ENCODE measurements at places on chromosomes 3 and 15.

DNA sequence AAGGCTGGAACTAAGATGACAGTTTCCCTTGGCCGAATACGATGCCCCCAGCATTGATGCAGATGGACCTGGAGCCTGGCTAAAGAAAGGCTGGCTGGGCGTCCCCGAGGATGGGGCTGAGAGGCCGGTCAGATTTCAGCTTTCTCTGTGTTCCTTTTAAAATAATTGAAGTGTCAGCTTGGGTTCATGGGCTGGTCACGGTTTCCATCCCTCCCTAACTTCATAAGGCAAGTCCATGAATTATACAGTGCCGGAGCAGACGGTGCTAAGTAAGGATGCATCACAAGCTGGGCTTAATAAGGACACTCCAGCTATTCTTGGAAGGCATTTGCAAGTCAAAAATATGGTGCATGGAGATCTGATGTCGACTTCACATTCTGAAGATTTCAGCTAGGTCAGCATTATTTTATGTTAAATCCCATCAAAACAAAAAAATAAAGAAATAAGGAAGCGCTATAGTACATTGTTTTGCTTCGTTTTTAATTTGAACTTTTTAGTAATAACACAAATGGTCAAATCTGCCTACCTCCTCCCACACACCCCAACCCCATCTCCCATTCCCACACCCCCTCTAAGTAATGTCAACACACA, 220.8 kb downstream of the RPLP1 start:
- DNase-seq: no peak

DNA sequence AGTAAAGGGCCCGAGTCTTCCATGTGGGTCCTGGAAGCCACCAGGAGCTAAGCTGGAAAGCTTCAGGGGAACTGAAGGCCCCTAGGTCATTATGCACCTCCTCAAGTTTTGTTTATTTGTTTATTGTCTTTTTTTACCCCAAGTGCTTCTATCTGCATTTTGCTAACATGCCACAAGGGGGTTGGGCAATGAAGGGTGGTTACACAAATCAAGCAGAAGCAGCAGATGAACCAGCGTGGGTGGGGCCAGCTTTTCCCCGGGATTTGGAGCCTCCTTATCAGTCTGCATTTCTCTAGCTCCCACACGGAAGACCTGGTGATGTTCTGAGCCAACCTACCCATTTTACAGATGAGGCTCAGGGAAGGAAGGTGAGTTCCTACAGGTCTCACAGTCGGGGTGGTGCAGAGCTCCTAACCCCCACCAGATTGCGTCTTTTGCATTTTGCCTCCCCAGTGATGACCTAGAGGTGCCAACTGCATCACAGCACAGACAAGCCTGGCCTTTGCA, 16.8 kb downstream of the TMC3 start:
- DNase-seq: no peak

GRCh38 chr15:38189671-38190295, 62.9 kb upstream of the SPRED1 start:
- no peak for DNase-seq

- DNase-seq: no peak
Measured at GRCh38 chr3:28188686-28189085, 52.7 kb upstream of the CMC1 start.

- no peak for DNase-seq
Measured at GRCh38 chr3:170941551-170941950, 33.1 kb upstream of the EIF5A2 start.

DNA sequence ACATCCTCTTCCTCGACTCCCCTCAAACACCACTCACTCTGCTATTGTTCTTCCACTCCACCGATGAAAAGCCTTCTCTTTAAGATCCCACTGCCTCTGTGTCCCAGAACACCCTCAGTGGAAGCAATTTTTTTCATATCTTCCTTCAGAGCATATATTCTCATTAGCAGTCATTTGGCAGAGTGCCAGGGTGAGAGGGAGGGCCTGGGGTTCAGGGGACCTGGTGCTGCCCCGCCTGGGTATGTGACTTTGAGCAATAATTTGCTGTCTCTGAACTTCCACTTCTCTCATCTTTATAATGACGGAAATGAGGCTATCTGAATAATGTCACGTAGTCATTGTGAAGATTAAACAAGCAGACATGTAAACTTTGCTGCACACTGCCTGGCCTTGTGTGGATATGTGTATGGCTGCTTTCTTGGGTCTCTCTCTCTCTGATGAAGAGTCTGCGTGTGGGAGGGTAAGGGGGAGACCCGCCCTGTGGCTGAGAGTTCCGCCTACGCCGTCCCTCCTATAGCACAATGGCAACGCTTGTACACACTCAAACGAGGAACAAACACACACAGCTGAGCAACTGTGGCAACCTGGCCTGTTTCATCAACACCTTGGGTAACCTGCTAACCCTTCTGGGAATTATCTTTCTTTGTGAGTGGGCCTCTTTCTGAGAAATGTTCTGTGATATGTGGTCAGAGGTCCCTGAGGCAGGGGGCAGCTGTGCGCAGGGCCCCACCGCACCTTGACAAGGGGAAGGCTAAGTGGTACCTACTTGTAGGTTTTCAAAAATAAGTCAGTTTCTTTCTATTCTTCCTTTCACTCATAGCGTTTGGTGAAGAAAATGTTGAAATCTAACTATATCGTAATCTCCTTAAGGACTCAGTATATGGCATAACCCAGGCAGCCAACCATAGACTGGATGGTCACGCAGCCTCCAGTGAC, 369.8 kb downstream of the SV2B start:
- no peak for DNase-seq

DNA sequence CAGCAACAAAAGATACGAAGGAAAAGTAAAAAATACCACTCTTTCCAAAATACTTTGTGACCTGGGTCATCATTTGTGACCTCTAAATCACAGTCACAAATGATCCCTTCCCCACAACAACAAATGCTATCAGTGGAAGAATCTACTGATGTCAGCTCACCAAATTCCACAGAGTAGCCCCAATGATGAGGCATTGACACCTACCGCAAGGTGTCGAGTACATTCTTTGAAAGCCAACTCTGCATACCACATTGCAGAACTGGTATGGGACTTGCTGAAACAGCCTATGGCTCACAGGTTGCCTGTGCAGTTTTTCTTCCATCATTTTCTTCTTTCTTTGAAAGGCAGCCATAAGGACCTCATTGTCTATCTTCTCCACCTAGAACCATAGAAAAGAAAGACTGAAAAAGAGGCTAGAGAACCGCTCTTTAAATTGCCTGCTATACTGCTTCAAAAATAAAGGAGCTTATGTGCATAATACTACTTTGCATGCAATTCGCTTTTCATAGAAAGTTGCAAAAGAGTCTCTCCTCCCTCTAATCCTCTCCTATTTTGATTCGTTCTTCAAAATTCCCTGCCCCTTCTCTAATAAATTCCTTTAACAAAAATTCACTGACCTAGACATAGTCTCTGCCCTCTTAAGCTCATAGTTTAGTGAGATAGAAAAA, 21.4 kb upstream of the KPNA1 start:
- DNase-seq: no peak

- DNase-seq: no peak
Measured at GRCh38 chr3:47877290-47877689, 74.4 kb downstream of the DHX30 start.

DNA sequence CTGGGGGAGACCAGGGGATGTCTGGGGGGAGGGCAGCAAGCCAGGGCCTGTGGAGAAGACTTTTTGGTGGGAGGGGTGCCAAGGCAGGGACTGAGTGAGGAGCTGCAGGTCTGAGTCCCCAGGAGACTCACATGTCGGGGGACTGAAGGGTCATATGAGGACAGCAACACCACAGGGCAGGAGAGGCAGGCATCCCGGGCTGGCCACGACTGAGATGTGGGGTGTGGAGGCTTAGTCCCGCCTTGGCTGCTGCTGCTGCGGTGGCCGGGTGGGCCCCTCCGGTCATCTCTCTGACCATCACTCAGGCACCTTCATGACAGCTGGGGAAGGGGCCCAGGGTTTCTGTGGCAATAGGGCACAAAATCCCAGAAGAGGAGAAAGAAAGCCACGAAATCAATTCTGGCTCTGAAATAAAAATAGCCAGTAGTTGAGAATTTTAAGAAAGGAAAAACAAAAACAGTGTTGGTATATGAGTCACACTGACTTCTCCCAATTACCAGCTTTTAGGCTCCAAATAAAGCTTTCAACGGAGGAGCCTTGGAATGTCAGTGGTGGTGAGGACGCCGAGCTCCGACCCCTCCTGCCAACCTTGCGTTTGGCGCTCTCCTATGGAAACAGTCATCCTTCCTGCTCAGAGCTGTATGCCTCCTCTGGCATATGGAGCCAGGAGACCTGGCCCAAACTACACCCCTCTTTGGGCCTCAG, 52.9 kb upstream of the ITGA11 start:
- no peak for DNase-seq

All from globus pallidus (tissue), 1 donor.